Gastrocnemius medialis (tissue), 4 donors: ENCODE measurements at places on chromosomes 5 and 9.

- no peak for DNase-seq
Measured at GRCh38 chr5:123099514-123100151, 10.6 kb downstream of the PRDM6 start.

DNA sequence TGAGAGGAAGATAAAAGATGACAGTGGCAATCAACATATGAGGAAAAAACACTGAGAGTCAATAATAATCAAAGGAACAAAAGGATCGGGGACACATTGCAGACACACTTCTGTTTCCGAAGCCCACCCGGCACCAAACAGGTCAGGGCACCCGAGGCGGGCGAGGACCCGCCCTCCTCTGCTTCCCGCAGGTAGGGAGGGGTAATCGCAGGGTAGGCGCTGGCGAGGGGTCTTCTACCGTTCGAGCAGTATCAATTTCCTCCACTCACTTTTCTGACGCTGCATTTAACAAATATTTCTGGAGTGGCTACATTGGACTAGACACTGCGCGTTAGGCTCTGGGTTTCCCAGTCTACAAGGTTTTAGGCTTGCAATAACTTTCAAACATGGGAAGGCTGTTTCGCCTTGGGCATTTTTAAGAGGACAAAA, 1.3 kb downstream of the TXN start:
- no peak for DNase-seq

DNA sequence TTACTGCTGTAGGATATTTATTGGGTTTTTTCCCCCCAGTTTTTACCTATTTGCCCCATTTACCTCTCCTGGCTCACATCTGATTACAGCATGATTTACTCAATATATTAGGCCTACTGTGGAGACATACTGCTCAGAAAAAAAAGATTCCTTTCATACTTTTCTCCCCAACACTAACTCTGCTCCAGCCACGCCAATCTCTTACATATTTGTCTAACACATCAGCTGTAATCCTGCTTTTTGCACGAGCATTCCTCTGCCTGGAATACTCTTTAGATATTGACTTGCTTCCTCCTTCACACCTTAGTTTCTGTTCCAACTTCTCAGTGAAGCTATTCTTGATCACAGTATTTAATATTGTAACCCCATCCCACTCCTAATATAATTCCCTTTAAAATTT, 158.1 kb upstream of the VCAN start:
- no peak for DNase-seq

- DNase-seq: no peak
Measured at GRCh38 chr5:6718161-6718681, 5.0 kb downstream of the TENT4A start.

DNA sequence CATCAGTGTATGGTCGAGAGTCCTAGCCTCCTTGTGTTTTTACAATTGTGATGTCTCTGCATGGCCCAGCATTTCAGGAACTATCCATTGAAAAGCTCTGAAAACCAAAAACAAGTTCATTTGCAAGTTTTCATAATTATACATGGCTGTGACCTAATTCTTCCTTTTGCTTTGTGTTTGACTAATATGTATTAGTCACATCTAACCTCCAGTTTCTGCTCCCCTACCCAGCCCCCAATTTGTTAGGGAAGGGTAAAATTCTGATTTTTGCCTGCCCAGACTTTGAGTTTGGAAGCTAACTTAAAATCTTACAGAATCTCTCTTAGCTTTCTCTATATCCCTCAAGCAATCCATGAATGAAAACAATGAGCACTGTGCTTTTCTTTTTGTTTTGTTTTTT, 128.2 kb upstream of the SEMA6A start:
- no peak for DNase-seq

DNA sequence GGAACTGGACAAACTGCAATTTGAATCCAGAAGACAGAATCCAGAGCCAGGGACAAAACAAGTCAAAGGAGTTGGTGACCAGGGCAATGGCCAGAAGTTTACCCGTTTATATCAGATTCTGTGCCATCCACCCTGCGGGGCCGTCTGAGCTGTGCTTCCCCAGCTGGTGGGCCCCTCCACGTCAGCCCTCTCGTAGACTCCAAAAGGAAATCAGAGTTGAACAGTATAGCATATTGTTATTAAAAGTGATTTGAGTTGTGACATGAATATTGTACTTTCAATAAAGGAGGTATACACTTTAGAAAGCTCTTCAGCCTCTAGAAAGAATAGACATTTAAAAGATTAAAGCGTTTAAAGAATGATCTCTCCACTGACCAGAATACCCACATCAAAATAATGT, 102.4 kb downstream of the NFIB start:
- no peak for DNase-seq

- DNase-seq: no peak
Measured at GRCh38 chr5:1783216-1783554, 16.5 kb downstream of the MRPL36 start.

- DNase-seq: no peak
Measured at GRCh38 chr9:96461336-96461735, 11.4 kb downstream of the HABP4 start.

DNA sequence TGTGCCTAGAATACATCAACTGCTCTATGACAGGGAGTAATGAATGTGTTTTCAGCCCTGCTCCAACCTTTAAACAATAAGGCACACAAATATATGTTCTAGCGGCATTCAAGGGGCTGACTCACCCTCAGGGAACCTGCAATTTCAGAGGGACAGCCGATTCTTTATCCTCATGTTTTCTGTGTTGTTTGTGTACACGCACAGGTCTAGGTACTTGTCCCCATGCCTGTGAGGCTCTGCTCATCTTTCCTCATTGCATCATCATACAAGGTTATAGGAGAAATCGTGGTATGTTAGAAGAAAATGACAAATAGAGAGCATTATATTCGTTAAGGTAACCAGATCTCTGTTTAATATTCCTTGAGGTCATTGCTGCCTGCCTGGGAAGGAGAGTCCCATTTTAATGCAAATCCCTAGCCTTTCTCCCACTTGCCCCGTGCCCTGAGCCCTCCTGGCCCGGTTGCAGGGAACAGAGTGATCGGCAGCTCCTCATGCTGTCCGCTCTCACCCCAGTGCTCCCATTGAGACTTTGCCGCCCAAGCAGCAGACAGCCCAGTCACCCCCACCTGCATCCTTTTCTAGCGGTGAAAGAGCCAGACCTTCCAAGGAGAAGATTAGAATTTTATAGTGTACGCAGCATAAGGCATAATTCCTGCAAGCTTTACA, 14.6 kb downstream of the MAP1B start:
- DNase-seq: no peak

- no peak for DNase-seq
Measured at GRCh38 chr5:131593921-131594320, 41.1 kb downstream of the RAPGEF6 start.

GRCh38 chr5:41908374-41909079, 4.4 kb downstream of the RIMOC1 start:
- DNase-seq: no peak

GRCh38 chr5:28408651-28409050, 1370.3 kb upstream of the CDH9 start:
- no peak for DNase-seq
